ENCODE measurements at places on chromosomes 16 and 17.
A peak's percentile ranks its signal among the peaks of the same experiment; 100 is the strongest.

- no peak for DNase-seq
Observed at GRCh38 chr16:85389679-85390470, 223.2 kb upstream of the GSE1 start.

GRCh38 chr17:44767493-44767892, 8.7 kb downstream of the ADAM11 start:
- DNase-seq = no peak

DNA sequence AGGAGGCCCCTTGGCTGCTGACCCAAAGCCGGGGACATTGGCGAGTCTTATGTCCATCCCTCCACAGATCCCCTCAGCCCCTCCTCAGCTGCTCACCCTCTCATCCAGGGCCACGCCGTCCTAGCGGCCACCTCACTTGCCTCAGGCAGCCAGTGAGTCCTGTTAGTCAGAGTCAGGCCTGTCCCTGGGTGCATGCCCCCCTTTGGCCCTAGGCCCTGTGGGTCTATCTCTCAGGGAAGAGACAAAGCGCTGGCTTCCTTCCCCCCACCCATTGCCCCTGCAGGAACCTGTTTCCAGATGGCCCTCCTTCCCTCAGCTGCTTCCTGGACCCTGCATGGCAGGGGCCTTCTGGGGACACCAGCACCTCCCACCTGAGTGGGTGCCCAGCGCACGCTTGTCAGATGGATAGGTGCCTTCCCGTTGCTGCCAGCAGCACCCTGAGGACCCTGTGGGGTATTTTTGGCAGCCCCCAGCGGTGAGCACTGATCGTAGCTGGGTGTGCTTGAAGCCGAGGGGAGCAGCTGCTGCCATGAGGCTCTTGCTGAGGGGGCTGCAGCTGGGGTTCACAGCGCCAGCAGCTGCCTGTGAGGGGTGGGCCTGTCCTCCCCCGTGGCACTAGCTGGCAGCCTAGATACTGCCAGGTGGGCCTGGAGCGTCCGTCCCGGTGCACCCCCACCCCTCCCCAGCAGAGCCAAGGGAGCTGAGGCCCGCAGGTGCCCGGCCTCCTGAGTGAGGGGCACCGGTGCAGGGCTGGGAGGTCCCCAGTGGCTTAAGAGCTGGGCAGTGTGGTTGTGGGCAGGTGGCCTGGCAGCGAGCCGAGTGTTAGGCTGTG, 8.4 kb downstream of the DBNDD1 start:
- no peak for DNase-seq

GRCh38 chr17:62778990-62779681, 29.0 kb downstream of the MARCHF10 start:
- DNase-seq = peak; percentile 100

DNA sequence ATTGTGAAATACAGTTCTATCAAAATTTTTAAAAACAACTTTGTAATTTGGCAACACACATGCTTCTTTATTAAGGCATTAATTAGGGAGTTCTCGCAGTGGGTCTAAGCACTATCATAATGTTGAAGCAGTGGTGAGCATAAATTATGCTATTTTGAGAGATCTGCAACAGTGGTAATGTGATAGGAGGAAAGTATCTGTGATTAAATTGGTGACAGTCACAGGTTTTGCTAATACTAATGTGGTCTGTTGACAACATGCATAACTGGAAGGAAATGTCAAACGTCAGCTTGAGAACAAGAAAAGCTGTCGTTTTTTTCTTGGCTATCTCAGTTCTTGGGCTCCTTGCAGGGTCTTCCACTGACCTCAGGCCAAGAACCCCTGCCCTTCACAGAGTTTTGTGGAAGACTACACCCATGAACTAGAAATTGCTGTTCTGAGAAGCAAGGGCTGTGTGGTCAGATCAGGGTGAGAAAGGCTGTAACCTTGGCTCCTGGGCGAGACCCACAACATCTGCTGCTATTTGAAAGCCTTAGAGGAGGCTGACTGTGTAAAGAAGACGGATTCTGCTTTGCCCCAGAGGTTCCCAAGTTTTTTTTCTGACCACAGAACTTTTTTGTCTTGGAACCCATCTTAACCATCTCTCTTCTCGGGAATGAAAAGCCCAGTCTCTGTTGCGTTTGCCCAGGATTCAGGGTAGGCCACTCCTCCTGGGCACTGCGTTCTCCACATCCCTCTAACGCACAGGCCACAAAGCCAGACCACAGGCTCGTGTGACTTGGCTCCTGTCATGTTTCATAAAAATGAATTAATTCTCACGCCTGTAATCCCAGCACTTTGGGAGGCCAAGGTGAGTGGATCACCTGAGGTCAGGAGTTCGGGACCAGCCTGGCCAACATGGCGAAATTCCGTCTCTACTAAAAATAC, 13.9 kb downstream of the ATP2A1 start:
- no peak for DNase-seq

- DNase-seq = no peak
Observed at GRCh38 chr17:51261024-51261963, 948 bp downstream of the UTP18 start.

- peak; percentile 82 for DNase-seq
Observed at GRCh38 chr17:45052052-45052772, 780 bp upstream of the DCAKD start.
